Ureter (tissue), 1 donor: ENCODE measurements at places on chromosomes 3 and 15. TPM values are rescaled to one million over a fixed set of nuclear protein-coding genes. Genes with fewer than 3 reads are reported as not detected.

- no peak for DNase-seq
Measured at GRCh38 chr3:81268526-81268925, 492.9 kb downstream of the GBE1 start.

- no peak for DNase-seq
Measured at GRCh38 chr15:32965897-32966296, 228.6 kb downstream of the FMN1 start.

Gene TMEM40
- total RNA-seq: 63.3 TPM

DNA sequence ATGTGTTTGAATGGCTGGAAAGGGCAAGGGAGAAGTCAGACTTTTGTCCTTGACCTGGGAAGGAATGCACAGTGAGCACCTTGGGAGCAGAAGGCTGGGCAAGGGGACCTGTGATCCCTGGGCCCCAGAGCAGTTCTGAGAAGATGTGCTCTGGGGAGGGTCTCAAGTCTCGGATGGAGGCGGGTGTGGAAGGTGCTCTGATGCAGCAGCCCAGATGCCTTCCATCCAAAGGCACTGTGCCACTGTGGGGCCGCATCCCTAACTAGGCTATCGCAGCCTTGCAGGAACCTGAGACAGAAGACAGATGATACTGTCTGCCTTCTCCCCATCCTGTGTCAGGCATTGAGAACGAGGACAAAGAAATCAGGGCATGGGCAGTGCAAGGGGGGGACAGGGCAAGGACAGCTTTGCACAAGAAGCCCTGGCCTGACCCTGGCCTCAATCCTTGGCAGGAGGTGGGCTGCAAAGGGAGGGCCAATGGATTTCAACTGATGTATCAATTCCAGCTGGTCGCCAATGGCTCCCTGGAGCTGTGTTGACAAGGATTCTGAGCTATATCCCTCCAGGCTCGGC lies 14.6 kb upstream of the PRKCD start:
- no peak for DNase-seq

GRCh38 chr3:8324747-8325146 lies 176.9 kb upstream of the LMCD1 start:
- DNase-seq: no peak

Gene RAB6B
- total RNA-seq: 8.2 TPM

GRCh38 chr3:8968375-8968882 lies 5.2 kb upstream of the RAD18 start:
- no peak for DNase-seq

Gene CTXN2
- total RNA-seq: not detected

Gene FAM107A
- total RNA-seq: 102 TPM

Gene CX3CR1
- 1.5 TPM for total RNA-seq
